Activated gamma-delta T cell treated with anti-CD3 and anti-CD28 coated beads, Interleukin-2, amount 50 U/mL, for 16 hours (primary cell): ENCODE measurements at places on chromosomes 5 and 9.

DNA sequence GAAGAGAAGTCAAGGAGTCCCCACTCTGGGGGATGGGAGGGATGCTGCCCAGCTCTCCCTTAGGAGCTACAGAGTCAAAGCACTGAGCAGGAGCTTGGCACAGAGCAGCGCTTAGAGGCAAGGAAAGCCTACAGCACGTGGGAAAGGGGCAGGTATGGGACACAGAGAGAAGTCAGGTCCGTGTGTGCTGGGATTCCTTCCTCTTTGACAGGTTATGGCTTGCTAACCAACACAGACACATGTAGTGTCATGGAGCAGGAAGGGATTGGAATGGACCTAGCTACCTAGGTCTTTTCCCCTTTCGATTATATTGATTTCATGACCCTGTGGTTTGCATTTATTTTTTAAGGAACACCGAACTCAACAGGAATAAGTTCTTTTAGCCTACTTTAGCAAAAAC, 208.5 kb upstream of the TUT7 start:
- DNase-seq, result no peak

DNA sequence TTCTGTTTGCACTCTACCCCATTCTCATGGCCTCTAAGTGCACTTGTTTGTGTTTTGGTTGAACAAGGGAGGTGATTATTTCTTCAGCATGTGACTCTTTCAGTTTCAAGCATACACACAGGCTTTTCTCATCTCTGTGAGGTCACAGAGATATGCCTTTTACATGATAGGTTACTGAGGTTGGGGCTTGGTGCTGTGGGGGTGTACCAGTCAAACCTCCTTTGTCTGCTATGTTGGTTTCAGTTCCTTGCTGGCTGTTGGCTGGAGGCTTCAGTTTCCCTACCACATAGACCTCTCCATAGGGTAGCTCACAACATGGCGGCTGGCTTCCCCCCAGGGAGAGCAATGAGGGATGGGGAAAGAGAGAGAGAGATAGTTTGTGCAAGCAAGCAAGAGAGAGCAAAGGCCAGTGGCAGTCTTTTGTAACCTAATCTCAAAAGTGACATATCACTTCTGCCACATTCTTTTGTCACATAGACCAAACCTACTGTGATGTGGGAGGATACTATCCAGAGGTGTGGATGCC, 96.7 kb upstream of the SEMA6A start:
- DNase-seq, result no peak

DNA sequence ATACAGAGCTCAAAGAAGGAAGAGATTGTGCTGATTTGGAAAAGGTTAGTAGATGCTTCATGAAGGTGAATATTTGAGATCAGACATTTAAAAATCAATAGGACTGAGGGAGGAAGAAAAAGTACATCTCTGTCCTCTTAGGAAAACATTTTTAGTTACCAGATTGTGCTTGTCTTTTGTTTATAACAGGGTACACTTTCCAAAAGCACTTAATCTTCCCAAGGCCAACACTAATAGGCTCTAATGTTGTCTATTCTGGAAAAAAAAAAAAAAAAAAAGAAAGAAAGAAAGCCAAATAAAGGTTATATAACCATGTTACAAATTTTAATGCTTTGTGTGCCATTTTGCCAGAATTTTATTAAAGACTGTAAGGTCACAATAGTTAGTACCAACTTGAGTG, 45.5 kb upstream of the SHISAL2B start:
- no peak for DNase-seq

- no peak for DNase-seq
Observed at GRCh38 chr5:144800169-144800568, 629.5 kb downstream of the KCTD16 start.

DNA sequence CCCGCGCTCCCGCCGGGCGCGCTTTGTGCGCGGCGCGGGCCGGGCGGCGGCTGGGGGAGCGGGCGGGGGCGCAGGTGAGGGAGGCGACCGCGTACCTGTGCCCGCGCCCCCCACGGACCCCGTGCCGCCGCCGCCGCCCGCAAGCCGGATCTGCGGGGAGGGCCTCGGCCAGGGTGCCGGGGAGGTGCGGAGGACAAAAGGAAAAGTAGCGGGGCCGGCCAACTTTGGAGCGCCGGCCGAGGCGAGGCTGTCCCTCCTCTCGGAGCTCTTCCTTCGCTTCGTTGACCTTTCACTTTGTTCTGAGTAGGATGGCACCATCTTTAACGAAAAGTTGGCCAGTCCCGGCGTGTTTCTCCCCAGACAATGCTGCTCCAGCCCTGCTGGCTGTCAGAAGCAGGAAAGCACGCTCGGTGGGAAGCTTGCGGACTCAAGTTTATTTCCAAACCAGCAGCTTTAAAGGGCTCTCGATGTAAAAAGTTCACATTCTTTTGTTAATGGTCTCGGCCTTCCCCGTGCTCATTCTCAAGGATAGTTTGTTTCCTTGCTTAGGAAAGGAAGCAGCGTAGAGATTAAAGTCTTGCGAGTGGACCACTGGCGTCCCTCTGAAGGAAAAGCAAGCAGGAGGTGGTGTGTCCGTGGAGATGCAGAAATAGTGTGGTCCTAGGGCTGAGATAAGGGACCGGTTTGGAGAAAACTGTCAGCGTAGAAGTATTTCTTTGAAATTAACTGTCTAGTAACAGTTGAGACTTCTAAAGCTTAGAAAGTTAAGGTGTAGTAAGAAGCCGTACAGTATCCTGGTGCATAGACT, 639 bp downstream of the EHMT1 start:
- peak; percentile 14 for DNase-seq

DNA sequence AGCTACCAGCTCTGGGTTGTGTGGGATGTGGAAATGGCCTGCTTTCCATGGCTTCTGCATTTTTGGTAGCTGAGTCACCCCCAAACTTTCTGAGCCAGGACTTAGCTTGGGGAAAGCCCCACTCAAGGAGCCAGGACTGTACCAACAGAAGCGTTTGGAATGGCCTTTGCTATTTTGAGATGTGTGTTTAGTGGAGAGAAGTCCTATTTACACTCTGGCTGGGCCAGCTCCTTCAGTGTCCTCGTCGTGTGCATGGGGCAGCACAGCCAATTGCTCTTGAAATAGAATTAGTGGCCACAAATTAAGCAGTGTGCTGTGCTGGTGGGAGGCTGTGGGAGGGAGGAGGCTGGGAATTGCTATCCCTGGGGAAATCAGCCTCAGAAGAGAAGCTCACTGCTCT, 51.6 kb downstream of the ENTREP1 start:
- no peak for DNase-seq

DNA sequence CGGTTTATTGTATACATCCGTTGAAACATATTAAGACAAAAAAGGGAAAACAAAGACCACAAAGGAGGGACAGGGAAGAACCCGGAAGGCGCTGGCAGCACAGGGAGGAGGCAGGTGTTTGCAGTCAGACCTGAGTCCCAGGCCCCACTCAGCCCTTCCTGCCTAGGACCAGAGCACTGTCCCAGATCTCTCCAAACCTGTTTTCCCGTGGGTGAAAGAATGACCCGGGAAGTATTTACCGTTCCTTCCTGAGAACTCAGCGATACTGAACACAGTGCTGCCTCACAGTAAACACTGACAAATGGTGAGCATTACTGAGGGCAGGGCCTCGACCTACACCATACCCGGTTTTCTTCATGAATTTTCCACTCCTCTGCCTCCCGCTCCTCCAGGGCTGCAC, 1.2 kb downstream of the ABO start:
- DNase-seq, result no peak

- DNase-seq, result no peak
Observed at GRCh38 chr5:145854651-145855258, 18.1 kb downstream of the GRXCR2 start.

DNA sequence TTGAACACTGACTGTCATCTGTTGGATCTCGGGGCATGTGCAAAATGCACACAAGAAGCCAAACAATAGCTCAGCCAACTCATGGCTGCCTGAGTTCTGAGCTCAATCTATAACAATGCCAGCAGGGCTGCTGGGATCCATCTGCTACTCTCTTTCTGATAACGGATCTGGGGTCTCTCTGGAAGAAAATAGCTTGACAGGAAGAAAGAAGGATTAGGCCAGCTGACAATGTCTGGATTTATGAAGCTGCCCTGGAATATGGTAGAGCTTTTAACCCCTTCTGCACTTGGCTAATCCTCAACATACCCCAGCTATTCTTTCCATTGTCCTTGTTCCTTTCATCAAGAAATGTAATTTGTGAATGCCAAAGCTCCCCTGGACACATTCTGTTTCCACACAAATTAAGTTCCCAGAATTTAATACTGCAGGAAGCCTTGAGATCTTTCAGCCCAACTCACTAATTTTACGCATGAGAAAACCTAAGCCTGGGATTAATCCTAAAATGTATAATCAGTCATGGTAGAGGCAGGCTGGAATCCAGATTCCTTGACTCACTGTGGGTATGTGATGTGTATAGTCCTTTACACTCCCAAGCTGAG, 62.7 kb upstream of the PCA3 start:
- DNase-seq, result no peak

DNA sequence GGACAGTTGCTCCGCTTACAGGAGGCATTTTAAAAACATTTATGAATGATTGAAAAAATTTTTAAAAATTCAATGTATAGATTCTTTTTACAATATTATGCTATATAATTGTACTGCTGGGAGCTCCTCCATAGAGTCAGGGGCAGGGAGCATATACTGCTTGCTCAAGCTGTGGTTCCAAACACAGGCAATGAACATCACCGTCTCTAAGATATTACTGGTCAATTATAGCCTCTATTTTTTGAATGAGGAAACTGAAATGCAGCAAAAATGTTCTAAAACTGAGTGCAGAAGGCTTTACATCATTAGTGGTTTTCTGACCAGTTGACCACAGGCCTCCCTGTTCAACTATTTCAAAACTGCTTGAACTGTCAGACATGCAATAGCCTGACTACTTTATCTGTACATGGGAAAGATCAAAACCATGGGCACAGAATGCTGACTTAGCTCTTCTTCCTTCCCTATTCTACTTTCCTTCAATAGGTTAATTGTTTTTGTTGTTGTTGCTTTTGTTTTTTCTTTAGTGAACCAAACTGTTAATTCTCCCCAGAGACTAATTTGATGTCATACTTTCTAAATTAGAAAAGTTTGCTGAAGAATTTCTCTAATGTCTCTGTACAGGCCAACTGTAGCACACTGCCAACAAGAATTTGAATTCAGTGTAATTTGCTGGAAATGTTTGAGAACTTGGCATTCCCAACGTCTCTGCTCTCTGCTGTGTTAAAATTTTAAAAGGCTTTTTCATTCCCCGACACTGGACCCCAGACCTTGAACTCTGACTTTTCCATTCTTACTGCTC, 107.6 kb upstream of the MPDZ start:
- no peak for DNase-seq

- DNase-seq, result no peak
Observed at GRCh38 chr5:35939639-35940038, 1.2 kb upstream of the CAPSL start.

- no peak for DNase-seq
Observed at GRCh38 chr9:114314881-114315722, 7.8 kb upstream of the ORM1 start.

- DNase-seq, result no peak
Observed at GRCh38 chr9:107975426-107976010, 485.9 kb upstream of the KLF4 start.

GRCh38 chr9:92183449-92183848, 68.2 kb upstream of the SPTLC1 start:
- no peak for DNase-seq

DNA sequence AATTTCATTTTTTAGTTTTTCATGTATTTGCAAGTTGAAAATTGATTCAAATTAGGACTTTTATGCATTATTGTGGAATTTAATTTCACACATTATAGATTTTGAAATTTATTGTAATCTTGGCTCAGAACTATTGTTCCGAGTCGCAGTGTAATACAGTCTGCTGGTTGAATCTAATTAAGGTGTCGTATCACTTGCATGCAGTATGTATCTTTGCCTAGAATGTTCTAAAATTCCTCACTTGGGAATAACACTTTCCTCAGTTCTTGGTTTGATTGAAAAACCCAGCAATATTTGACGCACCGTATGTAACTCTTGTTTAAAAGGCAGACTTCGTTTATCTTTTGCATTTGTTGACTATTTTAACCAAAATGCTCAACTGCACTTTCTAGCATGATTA, 49.4 kb downstream of the MELK start:
- DNase-seq, result no peak

- DNase-seq, result no peak
Observed at GRCh38 chr9:26415528-26415927, 477.1 kb downstream of the CAAP1 start.

DNA sequence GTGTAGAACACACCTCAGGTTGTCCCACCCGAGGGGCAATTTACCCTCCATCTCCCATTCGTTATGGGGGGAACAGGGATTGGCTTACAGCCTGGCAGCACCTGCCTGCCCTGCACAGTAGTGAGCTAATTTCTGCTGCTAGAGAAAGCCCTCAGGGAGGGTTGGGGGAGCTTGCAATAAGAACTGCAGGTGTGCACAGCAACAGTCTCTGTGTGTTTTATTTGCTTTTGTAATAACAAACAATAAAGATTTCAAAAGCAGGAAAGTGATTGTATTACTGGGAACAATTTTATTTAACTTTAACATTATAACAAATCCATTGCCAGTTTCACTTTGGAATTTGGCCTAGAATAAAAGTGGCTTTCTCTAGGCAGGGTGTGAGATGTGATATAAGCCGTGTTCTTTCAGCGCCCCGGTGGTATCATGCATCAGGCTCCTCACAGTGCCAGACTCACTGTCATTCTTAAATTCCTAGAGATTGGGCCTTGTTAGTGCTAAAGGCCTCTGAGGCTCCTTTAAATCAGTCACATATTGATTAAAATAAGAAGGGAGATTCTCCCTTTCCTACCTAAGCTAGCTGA, 81.1 kb downstream of the RMI1 start:
- no peak for DNase-seq

DNA sequence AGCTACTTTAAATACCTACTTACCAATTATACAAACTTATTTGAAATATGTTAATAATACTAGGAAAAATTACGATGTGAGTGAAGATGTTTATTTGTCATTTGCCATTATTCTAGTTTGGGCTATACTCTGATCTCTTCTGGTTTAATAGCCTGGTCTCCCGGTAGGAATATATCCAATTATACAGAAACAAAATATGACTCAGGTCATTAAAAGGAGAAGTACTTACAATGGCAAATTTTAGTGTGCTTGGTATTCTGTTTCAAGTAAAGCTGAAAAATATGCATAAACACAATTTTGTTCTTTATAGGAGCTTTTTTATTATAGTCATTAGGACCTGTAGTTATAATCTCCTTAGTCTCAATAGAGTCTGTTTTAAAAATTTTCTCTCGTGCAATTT, 176.8 kb downstream of the SLCO4C1 start:
- DNase-seq, result no peak

- no peak for DNase-seq
Observed at GRCh38 chr5:177320879-177321278, 9.2 kb upstream of the MXD3 start.

GRCh38 chr5:138391859-138392386, 39.4 kb downstream of the KDM3B start:
- no peak for DNase-seq

GRCh38 chr5:36066001-36066539, 612 bp downstream of the UGT3A2 start:
- no peak for DNase-seq

- DNase-seq, result no peak
Observed at GRCh38 chr5:115028557-115028956, 141.2 kb downstream of the TRIM36 start.

DNA sequence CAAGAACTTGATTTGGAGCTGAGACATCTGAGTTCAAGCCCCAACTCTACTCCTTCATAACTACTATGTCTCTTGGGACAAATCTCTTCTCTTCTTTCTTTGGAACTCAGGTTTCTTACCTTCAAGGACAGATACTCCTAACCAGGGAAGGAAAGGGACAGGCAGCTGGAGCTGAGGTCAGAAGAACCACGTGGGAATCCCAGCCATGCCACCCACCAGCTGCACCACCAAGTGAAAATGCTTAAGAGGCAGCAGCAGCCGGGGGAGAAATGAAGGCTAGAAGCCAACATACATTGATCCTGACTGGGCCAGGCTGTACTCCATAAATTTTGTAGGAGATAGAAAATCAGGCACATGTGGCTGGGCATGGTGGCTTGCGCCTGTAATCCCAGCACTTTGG, 9.6 kb upstream of the OR5C1 start:
- DNase-seq, result no peak
